ENCODE measurements at places on chromosomes 11 and 22.

DNA sequence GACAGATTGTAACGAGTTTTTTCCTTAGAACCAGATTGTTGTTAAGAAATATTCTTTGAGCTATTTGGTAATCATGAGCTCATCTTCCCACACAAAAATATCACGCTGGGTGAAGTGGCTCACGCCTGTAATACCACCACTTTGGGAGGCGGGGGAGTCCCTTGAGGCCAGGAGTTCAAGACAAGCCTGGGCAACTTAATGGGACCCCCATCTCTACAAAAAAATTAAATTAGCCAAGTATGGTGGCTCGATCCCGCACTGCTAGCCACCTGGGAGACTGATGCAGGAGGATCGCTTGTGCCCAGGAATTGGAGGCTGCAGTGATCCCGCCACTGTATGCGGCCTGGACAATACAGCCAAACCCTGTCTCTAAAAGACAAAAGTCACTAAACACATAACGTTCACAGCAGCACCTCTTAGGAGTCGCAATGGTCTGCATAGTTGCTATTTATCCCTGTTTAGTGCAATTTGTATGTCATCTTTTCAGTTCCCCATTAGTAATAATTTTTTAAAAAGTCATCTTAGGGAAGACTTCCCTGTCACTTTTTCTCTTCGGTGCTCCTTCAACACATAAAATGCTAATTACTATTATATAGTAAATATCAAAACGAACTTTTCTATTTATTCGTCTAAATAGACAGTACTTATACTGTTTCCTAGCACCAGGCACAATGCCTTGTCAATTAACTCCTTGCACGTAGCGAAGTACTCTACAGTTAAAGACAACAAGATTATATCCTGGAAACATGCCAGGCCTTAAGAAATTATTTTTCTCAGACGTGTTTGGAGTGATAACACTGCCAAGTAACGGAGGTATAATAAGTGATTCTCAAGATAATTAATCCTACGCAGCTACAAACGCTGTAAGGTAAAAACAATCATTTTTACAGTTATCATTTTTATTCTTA is 1.1 kb downstream of the ST13 start:
- DNase-seq: no peak

- DNase-seq: no peak
Measured at GRCh38 chr11:90476442-90477007, 253.7 kb upstream of the CHORDC1 start.

GRCh38 chr22:44880610-44881290 is 128.4 kb downstream of the ARHGAP8 start:
- no peak for DNase-seq

GRCh38 chr11:75263944-75264349 is 23.4 kb downstream of the TPBGL start:
- DNase-seq: no peak

- no peak for DNase-seq
Measured at GRCh38 chr11:106763501-106763900, 254.8 kb downstream of the GUCY1A2 start.

DNA sequence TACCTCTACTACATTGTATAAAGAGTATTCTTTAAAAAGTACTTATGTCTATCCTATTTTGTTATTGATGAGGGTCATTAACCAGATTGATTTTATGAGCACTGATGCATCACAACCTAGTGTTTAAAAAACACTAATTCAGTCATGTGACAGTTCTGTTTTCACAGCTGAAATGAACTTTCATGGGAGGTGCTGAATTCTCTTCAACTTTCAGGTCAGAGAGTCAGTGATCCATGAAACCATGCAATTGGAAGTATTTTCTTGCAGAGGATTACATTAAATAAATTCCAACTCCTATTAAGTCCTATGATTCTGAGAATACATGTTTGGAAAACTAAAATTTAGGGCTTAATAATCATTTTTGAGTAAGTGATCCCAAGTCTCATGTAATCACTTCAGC is 889.4 kb downstream of the KCNA4 start:
- DNase-seq: no peak

DNA sequence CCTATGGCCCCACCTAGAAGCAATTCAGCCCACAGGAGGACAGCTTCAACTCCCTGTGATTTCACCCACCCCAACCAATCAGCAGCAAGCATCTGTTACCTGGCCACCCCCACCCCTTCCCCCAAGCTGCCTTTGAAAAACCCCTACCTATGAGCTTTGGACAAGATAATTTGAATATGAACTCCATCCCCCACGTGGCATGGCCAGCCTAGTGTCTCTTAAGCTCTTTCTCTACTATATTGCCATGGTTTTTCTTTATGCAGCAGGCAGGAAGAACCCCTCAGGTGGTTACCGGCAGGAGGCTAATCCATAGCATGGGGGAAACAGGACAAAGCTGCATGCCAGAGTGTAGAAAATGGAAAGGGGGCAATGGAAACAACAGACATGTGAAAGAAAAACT is 29.0 kb downstream of the CTSC start:
- no peak for DNase-seq

GRCh38 chr11:114315749-114316368 is 19.7 kb downstream of the NNMT start:
- DNase-seq: no peak

DNA sequence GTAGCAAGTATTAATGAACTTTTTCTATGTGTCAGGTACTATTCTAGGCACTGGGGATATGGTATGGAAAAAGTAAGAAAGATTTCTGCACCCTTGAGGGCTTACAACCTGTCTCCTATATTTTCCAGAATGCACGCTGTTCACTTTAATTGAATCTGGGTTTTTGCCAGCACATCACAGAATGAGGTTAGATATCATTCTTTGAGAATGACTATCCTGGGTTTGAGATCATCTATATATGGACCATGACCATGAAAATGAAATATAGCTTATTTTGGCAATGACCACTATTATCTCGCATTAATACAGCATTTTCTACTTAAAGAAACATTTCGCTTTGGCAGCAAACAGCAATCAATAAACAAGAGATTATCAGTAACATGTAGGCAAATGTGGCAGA is 46.9 kb downstream of the C11orf71 start:
- no peak for DNase-seq

GRCh38 chr11:116509551-116509950 is 263.2 kb downstream of the BUD13 start:
- no peak for DNase-seq

DNA sequence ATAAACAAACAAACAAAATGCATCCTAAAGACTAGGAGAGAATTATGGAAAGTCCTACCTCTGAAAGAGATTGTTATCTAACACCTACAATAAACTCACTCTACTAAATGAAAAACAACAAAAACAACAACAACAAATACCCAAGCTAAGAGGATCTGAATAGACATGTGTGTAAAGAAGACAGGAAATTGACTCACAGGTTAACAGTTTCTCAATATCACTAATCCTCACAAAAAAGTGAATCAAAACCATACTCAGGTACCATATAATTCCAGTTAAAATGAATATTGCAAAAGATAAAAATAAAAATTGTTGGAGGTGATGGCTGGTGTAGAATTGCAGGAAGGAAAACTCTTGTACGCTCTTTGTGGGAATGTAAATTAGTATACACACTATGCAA is 110.4 kb upstream of the TOP3B start:
- DNase-seq: no peak

Data from activated T-cell treated with anti-CD3 and anti-CD28 coated beads for 1 hour (primary cell).